NCI-H1417 (cell line): ENCODE measurements at places on chromosomes 5 and 9.

- DNase-seq: peak; percentile 42
Observed at GRCh38 chr9:4228606-4229005, 71.3 kb downstream of the GLIS3 start.

GRCh38 chr5:133744051-133744959, 132.0 kb upstream of the FSTL4 start:
- DNase-seq: no peak

- DNase-seq: no peak
Observed at GRCh38 chr9:109191746-109192145, 24.7 kb upstream of the FRRS1L start.

GRCh38 chr5:143641549-143642355, 170.2 kb upstream of the HMHB1 start:
- no peak for DNase-seq

GRCh38 chr9:27157097-27157496, 48.1 kb downstream of the TEK start:
- no peak for DNase-seq

DNA sequence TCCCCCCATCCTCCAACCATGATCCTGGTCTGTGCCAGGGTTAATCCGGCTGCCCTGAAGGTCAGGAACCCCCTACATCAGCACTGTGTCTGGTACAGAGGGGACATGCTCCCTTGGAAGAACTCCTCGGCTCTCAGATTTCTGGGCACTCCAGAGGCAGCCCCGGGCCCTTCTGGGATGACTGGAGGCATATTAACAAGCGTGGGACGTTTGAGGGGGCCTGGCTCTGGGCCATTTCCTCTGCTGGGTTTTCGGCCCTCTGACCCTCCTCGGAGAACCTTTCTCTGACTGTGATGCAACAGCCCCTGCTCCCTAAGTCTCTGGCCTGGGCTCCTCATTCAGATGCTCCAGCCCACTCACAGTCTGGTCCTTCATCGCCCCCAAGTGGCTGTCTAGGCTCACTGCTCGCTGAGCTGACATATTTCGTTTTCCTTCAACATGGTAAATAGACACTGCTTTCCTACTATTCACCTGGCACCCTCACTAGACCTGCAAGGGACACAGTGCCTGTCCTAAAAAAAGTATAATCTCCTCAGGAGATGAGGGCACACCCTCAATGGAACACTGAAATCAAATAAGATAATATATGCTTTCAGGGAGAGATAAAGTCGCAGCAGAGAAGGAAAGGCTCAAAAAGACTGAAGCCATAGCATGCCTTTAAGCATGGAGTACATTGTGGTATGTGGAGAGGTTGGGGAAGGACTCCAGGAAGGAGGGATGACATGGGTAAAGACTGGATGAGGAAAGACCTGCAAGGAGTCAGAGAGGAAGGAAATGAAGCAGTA, 404.7 kb upstream of the TRPC7 start:
- peak; percentile 28 for DNase-seq
